ENCODE measurements at places on chromosomes 13 and 19.

DNA sequence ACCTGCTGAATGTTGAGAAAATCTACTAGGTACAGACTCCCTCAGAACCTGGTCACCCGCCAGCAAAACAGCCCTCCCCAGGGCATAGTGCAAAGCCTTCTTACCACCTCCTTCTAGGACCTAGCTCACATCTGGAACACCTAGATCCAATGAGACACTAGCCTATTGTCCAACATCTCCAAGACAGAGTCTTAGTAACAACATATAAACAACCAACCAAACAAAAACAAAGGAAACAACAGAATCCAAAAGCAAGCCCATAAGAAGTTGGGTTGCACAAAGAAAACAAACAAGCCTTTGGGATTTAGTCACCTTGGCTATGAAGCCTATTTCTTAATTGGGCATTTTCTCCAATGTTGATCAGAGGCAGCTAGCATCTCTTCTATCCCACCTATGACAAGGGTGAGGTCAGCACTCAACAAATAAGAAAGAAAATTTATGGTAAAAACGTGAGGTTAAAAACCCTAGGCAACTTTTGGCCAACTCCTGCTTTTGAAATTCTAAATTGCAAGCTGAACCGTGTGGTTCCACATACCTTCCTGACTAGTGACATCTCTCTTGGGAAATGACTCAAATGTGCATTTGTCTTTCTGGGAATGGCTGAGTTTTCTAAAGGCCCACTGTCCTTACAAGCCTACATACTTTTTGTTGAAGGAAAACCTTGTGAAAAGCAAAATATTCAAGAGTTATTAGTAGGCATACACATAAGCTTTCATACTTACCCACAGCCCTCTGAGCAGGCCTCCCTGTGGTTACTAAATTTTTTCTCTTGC lies 66.7 kb downstream of the FAM216B start:
- no peak for DNase-seq

DNA sequence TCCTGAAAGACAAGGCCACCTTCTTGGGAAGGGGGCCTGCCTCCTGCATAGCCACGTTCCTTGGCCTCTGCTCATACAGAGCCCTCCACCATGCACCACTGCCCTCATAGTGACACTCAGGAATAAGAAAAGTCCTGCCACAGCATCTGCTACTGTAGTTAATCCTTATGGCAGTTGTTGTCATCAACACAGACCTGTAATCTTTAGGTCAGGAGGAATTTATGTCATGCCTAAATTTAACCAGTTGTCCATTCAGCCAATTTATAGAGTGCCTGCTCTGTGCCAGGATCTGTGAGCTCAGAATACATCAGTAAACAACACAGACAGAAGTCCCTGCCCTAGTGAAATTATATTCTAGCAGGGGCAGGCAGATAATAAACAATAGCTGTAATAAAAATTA lies 44.4 kb downstream of the FAM124A start:
- no peak for DNase-seq

DNA sequence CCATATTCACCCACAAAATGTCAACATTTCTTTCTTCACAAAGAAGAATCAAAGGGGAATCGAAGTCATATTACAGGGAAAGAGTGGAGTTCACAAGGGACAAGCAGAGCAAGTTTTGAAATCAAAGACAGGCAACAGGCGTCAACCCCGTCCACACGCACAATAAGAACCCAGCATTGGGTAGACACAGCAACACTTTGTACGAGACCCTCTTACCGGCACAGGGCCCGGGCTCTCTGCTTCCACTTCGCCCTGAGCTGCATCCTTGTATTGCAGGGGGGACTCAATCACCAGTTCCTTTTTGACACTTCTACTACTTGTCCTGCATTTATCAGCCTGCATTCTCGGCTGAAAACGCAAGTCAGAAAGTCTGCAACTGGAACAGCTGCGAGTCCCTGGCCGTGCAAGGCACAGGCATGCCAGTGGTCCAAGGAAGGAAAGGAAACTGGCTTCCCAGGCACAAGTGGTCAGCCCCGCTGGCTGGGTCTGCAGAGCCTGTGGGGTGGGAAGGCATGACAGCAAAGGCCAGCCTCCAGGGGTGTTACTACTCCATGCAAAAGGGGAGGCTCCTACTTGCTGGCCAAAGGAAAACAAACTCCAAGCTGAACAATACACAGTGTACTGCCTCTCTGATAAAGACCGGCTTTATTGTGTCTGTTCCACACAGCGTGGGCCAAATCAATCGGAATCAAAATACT lies at the start of gene DOCK9:
DOCK9 (minus strand) TSS at position 497 of the 698 bp plus-strand sequence; CDS start at position 342, 155 bp downstream.
- DNase-seq: no peak

- no peak for DNase-seq
Measured at GRCh38 chr13:33610438-33611120, 207.4 kb upstream of the RFC3 start.

GRCh38 chr13:26019881-26020870 lies 31.6 kb downstream of the SHISA2 start:
- DNase-seq: peak; percentile 49

- DNase-seq: no peak
Measured at GRCh38 chr19:56092685-56093631, 28.1 kb downstream of the ZNF787 start.

DNA sequence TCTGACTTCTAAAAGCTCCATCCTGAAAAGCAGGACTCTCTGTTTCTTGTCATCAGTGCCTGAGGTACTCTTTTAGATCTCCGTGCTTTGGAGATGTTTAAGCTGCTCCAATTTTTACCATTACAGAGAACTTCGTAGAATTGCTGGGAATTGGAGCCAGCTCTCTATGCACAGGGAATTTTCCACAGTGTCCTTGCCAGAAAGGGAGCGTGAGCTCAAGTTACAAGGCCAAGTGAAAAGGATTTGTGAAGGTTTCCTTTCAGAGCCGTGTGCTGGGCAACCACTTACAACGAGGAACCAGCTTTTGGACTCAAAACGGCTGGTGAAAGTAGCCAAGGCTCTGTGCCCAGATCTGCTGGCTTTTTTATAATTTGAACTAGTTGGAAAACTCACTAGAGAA lies 82.6 kb downstream of the NUFIP1 start:
- no peak for DNase-seq

- DNase-seq: no peak
Measured at GRCh38 chr13:19158526-19159174, 23.0 kb downstream of the TUBA3C start.

DNA sequence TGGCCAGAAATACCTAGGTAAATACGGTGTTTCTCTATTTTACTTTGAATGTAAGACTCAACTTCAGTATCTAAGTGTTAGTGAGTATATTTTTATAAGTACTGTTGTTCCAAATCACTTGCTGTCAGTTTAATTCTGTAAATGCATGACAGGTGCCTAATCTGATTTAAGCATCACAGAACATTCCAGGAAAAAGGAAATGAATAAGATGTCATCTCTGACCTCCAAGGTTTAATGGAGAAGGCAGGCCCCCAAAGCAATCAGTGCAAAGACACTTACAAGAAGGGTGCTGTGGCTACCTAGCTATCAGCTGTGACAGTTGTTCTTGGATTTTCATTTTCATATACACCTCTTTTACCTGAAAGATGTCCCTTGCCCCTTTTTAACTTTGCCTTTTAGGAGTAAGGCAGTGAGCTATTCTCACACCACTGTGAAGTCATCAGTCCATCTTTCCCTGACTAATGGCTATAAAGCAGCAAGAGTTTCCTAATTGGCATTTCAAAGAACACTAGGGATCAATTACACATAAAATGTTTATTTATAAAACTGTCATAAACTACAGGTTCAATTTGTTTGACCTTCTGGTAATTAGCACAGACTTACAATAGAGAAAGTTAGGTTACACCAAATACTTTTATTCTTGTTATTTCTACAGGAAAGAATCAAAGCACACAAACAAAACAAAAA lies 427.6 kb downstream of the SPRY2 start:
- DNase-seq: no peak

- no peak for DNase-seq
Measured at GRCh38 chr19:18158467-18158866, 5.5 kb downstream of the PIK3R2 start.

DNA sequence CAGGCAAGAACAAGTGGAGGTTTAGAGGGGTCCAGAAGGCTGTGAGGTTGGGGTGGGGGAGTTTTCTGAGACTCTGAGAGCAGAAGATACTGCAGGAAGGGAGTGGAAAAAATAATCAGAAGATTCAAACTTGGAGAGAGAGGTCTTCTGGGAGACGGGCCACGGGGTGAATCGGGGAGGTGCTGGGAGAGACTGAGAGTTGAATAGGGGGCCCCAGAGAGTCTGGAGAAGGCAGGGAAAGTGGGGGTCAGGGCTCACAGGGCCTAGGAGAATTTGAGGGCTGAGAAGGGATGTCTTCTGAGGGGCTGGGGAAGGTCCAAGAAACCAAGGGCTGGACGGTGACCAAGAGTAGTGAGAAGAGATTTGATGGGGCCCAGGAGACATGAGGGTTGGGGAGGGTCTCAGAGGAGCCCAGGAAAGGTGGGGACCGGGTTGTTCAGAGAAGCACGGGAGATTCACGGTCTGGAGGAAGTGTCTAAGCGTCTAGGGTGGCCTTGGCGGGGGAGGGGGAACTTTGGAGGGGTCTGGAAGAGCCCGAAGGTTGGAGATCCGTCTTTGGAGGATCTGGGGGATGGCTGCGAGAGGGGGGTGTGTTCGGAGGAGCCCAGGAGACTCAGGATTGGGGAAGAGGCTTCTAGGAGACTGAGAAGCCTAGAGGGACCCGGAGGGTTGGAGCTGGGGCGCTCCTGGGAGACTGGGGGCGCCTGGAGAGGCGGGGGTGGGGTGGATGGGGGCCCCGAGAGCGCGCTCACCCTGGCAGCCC lies 1.5 kb downstream of the KCNC3 start:
- DNase-seq: no peak

- no peak for DNase-seq
Measured at GRCh38 chr19:2507109-2507508, 31.2 kb downstream of the GADD45B start.

- DNase-seq: no peak
Measured at GRCh38 chr13:59823486-59823885, 340.2 kb downstream of the DIAPH3 start.

DNA sequence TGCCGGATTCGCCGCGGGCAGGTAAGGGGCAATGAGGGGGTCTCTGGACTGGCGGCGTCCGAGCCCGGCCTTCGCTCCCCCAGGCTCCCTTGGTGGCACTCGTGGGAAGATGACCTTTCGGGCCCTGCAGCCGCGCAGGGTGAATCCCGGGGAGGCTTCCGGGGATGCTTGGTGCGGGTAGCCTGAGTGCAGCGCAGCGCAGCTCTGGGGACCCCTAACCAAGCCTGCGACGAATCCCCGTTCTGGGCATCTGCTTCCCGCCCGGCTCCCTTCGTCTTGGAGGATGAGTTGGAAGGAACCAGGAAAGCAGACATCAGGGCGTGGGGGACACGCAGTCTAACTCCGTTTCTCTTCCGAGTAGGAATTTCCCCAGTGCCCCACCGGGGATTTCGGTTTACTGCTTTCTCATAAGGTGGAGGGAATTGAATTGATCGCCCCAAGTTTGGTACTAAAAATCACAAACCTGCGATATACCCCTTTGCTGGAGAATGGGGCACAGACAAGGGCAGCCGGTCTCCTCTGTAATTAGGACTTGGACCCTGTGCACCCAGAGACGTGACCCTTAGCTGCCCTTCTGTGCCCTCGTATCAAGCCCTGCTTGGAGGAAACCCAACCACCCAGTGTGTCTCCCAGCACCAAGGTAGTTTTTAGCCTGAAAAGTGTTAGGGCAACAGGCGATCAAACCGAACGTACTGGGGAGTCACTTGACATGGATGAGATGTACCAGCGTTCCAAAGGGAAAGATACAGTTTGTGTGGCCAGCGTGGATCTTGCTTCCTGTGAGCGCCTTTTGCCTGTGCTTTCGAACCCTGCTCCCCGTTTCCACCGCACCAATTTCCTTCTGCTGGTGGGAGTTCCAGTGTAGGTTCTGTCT lies 1.0 kb downstream of the GPC5 start:
- DNase-seq: no peak

- no peak for DNase-seq
Measured at GRCh38 chr19:31952693-31953092, 392.7 kb upstream of the ZNF507 start.

GRCh38 chr13:98201984-98202383 lies 24.9 kb upstream of the RNF113B start:
- no peak for DNase-seq

- no peak for DNase-seq
Measured at GRCh38 chr13:46101484-46102254, 3.2 kb downstream of the CPB2 start.

- DNase-seq: no peak
Measured at GRCh38 chr13:28568286-28568685, 73.4 kb upstream of the FLT1 start.

DNA sequence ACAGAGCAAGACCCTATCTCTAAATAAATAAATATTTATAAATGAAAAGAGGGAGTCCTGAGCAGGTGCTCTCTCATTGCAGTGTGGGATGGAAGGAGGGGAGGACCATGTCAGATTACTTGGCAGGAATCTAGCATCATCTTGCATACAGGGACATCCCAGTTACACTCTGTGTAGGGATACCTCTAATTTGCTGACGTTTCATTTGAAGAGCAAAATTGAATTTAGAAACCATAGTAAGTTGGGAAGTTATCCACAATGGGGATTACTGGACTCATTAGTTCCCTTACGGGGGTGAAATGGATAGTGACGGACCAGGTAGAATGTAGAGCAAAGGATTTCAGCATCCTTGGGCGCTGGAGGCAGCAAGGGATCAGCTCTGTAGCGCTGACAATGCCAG lies 52.1 kb downstream of the ARHGEF18 start:
- DNase-seq: no peak

DNA sequence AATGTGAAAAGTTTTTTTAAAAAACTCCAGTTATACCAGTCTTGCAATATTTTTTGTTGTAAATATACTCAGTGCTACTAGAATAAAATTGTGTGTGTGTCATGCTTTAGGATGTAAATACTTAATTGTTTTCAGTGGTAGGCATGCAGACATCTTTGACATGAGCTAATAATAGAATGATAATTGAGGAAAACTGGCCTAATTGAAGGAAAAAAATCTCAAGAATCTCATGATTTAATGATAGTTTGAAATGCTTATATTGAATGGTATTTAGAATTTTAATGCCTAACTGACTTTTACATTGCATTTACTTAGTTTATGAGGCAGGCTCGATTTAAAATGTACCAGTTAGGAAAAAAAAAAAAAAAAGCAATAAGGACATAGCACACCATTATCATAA lies 3.2 kb upstream of the MAB21L1 start:
- no peak for DNase-seq

- no peak for DNase-seq
Measured at GRCh38 chr13:44805585-44805984, 183.7 kb downstream of the NUFIP1 start.

- DNase-seq: no peak
Measured at GRCh38 chr13:75489502-75490263, 7.7 kb upstream of the TBC1D4 start.
